Right kidney (tissue), 9 donors: ENCODE measurements at places on chromosomes 3 and 15.

DNA sequence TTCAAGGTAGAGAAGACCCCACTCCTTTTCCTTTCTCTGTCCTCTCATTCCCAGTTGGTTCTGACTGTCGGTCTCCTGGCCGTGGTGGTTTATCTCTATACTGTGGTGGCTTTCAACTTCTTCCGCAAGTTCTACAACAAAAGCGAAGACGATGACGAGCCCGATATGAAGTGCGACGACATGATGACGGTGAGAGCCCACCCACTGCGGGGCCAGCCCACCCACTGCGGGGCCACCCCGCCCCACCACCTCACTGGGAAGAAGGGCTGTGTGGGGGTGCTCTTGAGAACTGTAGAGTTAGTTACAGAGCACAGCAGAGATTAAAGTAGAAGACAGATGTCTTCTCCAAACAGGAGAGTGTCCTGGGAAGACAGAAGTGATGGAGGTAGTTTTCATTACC lies 110.6 kb upstream of the CHRM5 start:
- no peak for DNase-seq

- DNase-seq: no peak
Measured at GRCh38 chr15:56176996-56177395, 66.7 kb downstream of the RFX7 start.

GRCh38 chr3:52428151-52429005 lies 16.5 kb downstream of the SEMA3G start:
- DNase-seq: no peak

DNA sequence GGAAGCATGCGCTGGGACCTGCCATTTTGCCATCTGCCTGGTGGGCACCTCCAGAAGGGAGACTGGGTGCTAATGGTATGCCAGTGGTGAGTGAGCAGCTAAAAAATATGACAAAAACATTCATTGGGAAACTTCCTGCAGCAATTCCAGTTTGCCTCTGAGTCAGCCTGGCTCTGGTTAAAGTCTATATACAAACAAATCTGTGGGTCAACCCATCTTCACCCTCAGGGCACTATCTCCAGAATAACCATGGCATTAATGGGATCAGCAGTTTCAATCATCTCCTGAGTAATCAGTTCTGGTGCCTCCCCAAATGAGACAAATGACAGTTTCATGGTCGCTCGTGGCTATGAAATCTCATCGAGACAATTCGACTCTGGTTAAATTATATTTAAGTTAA lies 21.5 kb downstream of the FRMD4B start:
- DNase-seq: no peak

DNA sequence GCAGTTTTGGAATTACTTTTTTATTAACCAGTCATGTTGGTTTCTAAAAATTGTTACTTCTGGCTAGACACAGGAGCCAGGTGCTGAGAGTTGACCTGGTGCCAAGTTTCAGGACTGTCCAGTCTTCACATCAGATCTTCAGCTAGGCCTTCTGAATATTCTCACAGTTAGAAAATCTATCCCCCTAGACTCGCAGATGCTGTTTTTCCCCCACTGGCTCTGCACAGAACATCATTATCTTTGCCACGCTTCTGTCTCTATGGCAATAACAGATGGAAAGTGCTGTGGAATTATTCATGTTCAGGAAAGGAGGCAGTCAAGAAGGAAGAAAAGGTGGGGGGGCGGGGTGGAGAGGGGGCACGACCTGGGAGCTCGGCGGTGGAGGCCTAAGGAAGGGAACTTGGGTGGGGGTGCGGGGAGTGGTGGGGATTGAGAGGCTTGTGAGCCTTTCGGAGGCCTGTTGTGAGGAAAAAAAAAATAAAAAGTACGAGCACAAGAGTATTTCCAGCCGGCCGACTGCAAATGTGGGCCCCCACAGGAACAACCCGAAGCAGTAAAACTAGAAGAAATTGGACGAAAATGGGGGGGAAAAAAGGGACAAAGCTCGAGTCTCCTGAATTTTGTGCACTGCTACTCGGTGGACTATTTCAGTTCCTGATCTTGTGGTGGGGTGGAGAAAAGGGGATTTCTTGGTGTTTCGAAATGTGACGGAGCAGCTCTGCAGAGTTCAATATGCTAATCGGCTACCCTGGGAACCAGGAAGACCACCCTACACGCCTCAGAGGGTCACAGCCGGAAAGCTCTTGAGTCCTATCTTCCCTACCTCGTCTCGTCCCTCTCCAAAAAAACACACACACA lies 1.5 kb upstream of the SKIL start:
- DNase-seq: peak; percentile 84

- no peak for DNase-seq
Measured at GRCh38 chr15:101136381-101137268, 115.2 kb downstream of the CHSY1 start.

GRCh38 chr3:77081240-77081661 lies 41.4 kb downstream of the ROBO2 start:
- DNase-seq: no peak

DNA sequence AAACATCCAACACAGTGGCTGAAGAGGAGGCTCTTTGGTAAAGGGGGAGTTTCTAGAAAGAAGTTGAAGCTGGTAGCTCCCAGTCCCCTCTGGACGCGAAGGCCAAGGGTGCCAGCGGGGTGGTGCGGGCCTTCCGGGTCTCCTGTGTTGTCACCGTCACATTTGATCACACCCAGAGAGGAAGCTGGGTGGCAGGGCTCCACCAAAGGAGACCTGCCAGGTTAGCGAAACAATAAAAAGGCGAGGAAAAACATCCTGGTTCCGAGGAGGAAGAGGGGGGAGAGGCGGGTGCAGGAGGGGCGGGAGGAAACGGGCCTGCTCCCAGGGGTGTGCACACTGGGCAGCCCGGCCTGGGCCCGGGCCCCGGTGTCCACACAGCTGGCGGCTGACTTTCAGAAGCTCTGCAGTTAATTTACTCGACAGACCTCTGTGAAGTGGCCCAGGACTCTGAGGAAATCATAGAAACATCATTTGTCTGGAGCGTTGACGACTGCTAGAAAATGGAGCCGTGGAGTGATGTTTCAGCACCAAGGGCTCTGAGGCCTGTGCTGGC lies 12.1 kb downstream of the HEG1 start:
- no peak for DNase-seq

DNA sequence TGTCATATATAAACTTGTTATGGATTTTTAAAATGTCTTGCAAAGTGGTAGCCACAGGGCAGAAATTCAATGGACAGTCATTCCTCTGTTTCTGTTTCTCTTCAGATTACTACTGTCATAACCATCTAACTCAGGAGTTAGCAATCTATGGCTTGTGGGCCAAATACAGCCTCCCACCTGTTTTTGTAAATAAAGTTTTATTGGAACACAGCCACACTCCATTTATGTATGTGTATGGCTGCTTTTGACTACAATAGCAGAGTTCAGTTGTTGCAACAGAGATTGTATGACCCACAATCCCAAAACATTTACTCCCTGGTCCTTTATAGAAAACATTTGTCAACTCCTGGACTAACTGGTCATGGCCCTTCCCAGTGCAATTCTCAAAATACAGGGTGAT lies 20.0 kb downstream of the SLC27A2 start:
- DNase-seq: no peak

DNA sequence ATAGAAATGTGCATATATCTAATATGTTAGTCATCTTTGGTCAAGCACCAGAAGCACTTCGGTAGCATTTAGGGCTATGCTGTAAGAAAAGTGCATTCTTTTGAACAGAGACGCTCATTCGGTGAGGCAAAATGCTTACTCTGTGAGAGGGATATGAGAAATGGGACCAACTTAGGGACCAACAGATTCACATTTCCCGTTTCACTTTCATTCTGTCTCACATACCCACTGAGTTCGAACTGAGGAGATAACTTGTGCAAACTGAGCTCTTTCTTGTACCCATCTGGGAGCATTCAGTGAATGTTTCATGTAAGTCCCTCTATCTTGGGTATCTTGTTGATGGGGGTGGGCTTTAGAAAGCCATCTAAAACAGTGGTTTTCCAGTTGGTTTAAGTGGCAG lies 135.3 kb downstream of the FEZF2 start:
- DNase-seq: no peak

DNA sequence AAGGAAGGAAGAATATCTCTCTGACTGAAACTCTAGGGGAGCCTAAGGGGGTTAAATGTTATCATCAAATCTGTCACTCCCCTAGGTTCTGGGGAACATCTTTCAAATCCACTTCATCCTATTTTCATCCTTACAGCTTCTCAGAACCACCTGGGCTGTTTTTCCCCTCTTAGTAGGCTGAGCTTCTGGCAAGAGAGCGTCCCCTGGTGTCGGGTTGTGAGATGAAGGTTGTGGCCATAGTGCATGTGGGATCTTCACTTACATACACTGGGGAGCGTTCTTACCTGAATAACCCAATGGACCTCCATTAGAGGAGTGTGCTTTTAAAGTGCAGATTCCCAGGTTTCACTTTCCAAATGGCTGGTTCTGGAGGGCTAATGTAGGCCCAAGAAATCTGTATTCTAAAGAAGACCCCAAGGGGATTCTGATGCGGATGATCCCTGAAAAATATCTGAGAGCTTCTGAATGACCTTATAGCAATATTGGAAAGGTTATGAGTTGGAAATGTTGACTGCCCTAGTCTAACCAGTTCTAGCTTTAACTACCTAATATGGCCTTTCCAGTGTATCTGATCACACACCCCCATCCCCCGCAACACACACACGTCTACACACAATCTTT lies 663.7 kb downstream of the AGBL1 start:
- DNase-seq: no peak

DNA sequence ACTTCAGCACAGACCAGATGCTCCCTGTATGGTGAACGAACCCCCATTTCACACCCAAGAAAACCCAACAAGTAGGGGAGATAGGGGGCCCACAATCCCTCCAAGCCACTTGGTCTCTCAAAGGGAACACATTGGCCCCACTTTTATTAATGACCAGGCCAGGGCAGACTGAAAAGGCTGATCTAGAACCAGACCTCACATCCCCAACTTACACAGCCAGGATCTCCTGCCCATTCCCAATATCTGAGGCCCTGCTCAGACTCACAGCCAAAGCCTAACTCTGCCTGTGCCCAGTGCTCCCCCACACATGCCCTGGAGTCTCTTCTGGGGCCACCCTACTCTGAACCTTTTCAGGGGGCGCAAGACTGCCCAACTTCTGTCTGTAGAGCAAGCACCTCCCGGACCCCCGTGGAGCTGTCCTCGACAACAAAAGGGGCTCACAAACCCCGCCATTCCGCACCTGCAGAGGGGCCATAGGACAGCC lies 1.8 kb downstream of the PLXNB1 start:
- peak; percentile 41 for DNase-seq

DNA sequence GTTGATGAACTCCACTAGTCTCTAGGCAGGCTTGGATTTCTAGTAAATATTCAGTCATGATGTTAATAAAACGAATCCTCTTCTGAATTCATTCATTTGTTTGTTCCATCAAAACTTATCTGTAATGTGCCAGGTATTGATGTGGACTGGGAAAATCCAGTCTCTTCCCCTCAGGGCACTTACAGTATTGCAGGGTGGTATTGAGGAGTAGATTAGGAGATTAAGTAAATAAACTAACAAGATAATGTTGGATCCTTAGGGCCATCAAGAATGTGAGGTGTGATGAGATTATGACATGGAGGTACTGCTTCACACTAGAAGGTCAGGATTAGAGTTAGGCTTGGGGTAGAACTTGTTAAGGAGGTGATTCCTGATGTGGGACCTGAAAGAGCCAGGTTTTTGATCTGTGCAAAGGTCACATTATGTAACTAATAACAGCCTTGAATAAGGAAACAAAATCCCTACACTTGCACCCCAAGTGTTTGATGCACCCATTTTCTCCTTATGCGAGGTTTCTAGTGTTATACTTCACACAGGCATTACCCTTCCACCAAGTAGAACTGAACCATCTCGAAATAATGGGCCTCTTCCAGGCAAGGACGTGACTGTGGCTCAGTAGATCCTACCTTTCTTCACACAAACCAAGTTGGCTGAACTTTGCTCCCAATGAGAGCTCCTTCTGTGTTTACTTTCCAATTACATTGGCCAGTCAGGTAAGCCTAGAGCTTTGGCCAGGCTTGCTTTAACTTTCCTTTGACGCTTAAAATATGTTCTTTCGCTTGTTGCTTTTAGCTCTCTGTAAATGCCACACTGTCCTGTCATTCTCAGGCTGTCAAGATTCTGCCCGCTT lies 16.7 kb downstream of the MCTP2 start:
- no peak for DNase-seq

DNA sequence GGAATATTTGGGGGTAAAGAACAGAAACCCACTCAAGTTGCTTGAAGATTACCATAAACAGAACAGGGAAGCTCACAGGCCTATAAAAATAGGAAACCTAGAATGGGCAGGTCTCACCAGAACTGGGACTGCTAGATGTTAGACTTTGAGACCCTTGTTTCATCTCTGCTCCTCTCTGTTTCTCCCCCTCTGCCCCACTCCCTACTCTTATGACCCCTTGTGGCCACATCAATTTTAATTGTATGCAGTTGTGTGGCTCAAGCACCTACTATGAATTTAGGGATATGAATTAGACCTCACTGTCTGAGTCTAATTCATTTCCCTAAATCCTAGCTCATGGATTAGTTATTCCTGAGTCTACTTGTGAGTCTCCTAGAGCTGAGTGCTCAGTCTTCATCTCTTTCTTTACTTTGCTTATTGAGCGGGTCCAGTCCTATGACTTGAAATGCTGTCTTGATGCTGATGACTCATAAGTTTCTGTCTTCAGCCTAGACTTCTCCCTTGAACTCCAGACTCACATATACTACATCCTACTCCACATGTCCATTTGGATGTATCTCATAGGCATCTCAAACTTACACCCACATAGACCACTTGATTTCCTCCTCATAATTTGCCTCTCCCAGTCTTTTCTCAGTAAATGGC lies 78.7 kb downstream of the ITPR1 start:
- no peak for DNase-seq

- DNase-seq: peak; percentile 72
Measured at GRCh38 chr3:134796281-134797056, 1.4 kb downstream of the EPHB1 start.

DNA sequence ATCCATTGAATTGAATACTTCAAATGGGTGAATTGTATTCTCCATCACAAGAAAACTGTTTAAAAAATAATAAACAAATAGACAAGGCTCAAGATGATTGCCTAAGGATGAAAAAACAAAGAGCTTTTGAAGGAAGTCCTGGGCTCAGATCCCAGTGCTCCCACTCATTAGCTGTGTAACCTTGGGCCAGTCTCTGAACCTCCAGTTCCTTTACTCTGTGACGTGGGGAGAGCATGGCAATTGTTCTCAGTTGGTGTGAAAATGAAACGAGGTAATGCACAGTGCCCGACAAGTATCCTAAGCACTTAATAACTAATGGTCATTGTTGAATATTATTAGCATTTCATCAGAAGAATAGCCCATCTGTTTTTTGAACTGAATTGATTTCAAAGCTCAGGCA lies 40.7 kb downstream of the TNIK start:
- no peak for DNase-seq

DNA sequence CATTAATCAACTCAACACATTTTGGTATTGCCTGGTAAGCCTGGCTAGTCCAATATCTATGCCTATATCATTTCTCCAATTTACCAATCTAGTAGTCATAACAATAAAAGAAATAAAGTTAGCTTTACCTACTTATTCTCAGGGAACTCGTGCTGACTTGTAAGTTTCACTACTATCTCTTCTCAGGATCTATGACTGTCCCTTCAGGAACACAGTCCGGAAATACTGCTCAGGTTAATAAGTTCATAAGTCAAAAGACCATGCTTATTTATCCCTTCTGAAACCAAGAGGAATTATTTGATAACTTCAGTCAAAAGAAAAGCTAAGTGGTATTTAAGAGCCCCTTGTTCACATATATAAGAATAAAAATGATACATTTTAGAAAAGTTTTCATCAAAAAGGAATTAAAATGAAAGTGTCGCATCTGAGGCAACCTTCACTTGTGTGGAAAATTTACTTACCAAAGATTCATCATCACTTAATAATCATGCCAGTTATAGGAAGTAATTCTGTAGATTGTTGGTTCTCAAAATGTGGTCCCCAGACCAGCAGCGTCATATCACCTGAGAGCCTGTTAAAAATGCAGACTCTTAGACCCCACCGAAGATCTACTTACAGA lies 15.5 kb upstream of the THRB start:
- DNase-seq: no peak
